ENCODE measurements at places on chromosomes 12 and 14.
A peak's percentile ranks its signal among the peaks of the same experiment; 100 is the strongest.

- DNase-seq, result no peak
These were observed 268.3 kb downstream of the C12orf50 start for GRCh38 chr12:87760943-87761342.

- no peak for DNase-seq
These were observed 583 bp downstream of the DNAH10 start for GRCh38 chr12:123762715-123763052.

- DNase-seq, result no peak
These were observed 52.2 kb downstream of the ATF7IP start for GRCh38 chr12:14417715-14418114.

DNA sequence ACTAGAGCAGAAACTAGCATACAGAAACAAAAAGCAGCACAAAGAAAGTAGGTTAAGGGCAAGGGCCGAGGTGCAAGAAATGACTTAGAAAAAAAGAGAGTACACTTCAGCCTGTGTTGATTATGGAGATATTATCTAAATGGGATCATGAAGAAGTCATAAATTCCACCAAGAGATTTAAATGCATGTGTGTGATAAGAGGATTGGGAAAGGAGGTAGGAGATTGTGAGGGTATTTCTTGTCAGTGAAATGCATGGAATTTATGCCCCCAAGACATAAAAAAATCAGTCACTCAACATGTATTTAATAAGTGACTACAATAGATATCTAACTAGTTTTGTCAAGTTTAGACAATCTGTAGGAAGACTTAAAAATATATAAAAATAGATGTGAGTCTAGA is 976.2 kb upstream of the LRFN5 start:
- DNase-seq, result no peak

GRCh38 chr14:64938972-64939816 is 3.4 kb downstream of the GPX2 start:
- DNase-seq, result no peak

GRCh38 chr12:4034921-4035320 is 161.7 kb upstream of the PARP11 start:
- no peak for DNase-seq

GRCh38 chr14:53310412-53310811 is 157.3 kb upstream of the DDHD1 start:
- no peak for DNase-seq

- no peak for DNase-seq
These were observed 72.4 kb upstream of the STAC3 start for GRCh38 chr12:57323416-57323815.

- DNase-seq, result no peak
These were observed 174.7 kb downstream of the ESR2 start for GRCh38 chr14:64119500-64119899.

DNA sequence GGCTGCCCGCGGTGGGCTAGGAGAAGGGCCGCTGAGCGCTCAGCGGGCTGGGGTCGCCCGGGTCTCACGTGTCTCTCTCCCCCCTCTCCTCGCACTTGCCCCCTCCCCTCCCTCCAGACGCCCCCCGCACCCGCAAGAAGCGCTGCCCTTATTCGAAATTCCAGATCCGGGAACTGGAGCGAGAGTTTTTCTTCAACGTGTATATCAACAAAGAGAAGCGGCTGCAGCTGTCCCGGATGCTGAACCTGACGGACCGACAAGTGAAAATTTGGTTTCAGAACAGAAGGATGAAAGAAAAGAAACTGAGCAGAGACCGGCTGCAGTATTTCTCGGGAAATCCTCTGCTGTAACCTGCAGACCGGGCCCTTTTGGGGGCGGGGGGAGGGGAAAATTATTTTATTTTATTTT is 314 bp upstream of the HOTAIR start:
- DNase-seq, result no peak

DNA sequence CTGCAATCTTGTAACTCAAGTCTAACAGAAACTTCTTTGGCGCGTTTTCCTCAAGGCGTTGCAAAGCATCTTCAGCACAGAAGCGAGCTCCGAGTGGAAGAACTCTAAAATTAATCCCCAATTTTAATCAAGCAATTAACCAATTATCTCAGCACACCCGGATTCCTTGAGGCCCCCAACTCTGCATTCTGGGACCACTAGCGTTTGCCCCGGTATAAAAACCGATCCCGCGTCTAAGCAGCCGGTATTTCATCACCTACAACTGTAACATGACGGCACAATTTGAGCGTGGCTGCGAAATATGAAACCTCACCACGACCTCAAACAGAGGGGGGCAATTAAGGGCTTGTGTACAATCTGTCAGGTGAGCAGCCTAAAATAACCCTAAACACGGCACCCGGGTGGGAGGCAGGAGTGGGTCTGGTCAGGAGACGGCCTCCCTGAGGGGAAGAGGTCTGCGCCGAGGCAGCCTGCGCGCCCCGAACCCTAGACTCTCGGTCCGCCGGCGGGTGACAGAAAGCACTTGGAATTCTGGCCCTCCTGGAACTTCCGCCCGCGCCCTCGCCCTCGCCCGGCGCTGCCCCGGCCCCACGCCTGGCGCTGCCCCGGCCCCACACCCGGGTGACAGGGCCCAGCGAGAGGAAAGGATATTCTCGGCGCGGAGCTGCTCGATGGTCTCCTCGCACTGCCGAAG is 594 bp downstream of the ZCCHC8 start:
- peak; percentile 32 for DNase-seq

DNA sequence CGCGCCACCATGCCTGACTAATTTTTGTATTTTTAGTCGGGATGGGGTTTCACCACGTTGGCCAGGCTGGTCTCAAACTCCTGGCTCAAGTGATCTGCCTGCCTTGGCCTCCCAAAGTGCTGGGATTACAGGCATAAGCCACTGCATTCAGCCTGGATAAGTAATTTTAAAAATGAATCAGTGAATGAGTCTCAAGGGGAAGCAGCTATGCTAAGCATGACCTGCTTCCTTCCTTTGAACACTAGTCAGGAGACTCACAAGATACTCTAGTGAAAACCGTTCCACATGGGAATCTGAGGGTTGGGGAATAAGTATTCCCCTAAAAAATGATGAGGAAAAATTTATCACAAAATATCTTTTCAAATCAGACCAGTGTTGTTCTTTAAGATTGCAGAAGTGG is 10.7 kb upstream of the FAM234B start:
- DNase-seq, result no peak

- DNase-seq, result no peak
These were observed 174.9 kb downstream of the FOXN3 start for GRCh38 chr14:89241934-89242651.

- no peak for DNase-seq
These were observed 61.7 kb downstream of the FBXO34 start for GRCh38 chr14:55332654-55333570.

DNA sequence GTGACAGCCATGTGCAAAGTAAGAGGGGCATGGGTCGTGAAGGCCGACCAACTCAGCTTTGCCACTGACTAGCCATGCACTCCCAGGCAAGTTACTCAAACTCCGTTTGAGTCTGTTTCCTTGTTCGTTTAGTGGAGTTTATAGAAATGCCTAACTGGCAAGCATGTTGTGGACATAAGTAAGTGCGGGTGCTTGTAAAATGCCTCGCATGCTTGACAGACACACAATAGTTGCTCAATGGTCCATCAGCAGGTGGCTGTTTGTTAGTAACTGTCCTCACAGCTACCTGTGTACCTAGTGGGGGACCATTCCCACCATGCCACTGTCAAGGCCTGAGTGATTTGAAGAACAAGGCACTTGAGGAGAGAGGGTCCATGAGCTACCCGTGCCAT is 338.3 kb downstream of the DPF3 start:
- DNase-seq, result no peak

DNA sequence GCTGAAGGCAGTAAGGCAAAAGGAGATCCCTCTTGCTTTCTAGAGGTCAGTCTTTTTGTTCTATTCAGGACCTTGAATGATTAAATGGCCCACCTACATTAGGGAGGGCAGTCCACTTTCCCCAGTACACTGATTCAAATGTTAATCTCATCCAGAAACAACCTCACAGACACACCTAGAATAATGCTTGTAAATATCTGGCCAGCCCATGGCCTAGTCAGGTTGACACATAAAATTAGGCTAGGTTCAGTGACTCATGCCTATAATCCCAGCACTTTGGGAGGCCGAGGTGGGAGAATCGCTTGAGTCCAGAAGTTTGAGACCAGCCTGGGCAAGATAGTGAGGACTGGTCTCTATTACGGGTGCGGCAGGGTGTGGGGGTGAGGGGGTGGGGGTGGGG is 43.5 kb downstream of the MIPOL1 start:
- DNase-seq, result no peak

DNA sequence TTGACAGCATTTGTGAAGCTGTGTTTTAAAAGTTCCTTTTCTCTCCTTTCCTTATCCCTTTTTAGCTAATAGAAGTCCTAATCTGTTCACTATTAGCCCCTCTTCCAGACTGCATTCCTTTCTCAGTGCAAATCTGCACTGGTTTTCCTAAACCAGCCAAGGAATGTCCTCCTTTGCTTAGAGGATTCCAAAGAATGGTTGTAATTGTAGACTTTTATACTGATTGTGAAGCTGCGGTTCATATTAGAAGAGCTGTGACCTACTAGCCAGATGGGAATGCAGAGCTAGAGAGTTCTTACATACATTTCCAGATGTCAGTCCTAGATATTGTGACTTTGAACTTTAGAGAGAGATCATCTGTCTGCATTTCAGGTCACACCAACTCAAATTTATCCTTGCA is 79.8 kb downstream of the MYRFL start:
- DNase-seq, result no peak

DNA sequence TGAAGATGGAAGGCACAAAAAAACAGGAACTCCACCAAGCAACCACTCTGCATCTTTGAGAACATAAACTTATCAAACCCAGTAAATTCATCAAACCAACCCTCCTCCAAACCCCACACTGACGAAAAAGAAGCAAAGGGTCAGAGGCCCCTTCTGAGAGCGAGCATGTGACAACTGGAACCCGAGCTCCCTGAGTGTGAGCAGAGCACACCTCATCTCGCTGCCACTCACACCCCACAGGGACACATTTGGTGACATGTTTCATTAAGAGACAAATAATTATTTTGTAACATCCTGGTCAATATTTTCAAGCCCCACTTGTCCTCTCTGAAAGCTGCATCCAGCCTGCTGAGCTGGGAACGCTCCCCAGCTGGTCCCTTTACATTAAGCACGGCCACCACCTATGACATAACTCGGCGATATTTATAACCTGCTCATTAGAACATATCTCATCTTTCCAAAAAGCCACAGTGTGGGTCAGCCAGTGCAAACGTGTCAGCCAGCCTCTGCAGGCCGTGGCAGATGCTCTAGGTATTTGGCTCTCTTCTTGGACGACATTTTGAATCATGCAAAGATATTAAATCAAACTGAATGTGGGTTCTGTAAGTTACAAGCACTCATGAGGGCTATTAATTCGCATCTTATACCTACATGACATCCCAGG is 120.1 kb downstream of the TTC7B start:
- no peak for DNase-seq
